GOT3 (cell line): ENCODE measurements at places on chromosomes 12 and 14.

DNA sequence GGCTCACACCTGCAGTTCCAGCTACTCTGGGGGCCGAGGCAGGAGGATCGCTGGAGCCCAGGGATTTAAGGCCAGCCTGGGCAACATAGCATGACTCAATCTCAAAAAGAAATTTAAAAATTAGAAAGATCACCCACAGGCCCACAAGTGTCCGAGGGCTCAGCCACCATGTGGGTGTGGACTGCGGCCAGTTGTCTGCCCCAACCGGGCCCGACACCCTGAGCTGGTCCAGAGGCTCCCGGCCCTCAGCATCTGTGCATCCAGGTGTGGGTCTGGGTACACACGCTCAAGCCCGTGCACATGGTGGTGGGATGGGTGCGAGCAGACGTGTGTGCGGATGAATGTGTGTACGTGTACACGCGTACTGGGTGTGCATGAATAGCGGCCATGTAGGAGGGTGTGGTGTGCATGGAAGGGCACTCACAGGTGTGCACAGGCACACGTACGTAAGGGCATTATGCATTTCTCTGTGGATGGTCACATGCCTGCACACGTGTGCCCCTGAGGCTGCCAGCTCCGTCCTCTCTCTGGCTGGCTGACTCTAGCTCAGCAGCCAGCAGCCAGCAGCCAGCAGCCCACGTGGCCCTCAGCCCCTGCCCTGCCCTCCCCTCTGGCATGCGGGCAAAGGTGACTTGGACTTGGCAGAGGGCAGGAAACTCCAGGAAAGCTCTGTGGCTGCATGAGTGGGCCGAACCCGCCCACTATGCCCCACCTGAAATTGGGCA lies 23.3 kb upstream of the NUDT14 start:
- no peak for DNase-seq

- DNase-seq = no peak
These were observed 36.8 kb downstream of the RAB35 start for GRCh38 chr12:120079411-120080400.

- no peak for DNase-seq
These were observed 43.7 kb downstream of the GRIN2B start for GRCh38 chr12:13937735-13938134.

DNA sequence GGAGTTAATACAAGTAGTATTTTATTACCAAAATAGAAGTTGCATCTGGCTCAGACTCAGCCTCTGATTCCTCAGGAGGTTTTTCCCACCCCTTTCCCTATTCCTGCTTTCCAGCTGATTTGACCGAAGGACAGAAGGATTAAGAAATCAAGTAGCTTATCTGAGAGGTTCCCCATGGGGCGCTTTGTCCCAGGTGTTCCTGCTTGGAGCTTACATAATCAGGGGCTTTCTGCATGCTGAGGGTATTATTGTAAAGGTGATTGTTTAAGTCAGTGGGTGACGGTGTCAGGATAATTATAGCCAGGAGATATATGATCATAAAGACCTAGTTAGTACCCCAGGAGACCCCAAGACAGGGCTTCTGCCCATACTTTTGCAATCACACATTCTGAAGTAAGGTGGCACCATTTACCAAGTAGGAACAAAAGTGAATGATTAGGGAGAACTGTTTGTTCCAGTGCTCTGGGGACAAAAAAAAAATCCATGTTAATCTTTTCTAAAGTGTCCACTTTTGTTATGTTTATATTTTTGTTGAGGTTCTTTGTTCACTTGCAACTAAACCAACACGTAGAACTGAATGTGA lies 921.3 kb downstream of the NRXN3 start:
- DNase-seq = no peak

- no peak for DNase-seq
These were observed 75.1 kb downstream of the MED13L start for GRCh38 chr12:116202433-116202832.

DNA sequence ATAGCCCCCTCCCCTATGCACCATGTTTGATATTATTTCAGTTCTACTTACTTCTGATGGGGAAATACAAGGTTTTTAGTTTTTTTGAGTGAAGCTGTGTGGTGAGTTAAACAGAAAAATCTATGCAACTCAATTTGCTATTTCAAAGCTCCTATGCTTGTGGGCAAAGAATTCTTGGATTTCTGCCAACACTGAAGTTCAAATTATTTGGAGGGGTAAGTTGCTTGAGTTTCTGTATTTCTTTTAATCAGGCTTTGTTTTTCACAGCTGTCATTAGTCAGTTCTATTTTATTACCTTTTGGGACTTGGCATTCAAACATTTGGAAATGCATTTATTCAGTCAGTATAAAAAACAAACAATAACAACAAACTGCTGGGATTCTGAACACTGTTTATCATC lies 407.5 kb upstream of the MGAT4C start:
- DNase-seq = no peak

GRCh38 chr12:56931474-56931978 lies 2.7 kb downstream of the SDR9C7 start:
- DNase-seq = no peak

- DNase-seq = no peak
These were observed 380.6 kb downstream of the CCDC91 start for GRCh38 chr12:28570811-28571210.

- no peak for DNase-seq
These were observed 357.3 kb upstream of the MIS18BP1 start for GRCh38 chr14:45610318-45610717.

DNA sequence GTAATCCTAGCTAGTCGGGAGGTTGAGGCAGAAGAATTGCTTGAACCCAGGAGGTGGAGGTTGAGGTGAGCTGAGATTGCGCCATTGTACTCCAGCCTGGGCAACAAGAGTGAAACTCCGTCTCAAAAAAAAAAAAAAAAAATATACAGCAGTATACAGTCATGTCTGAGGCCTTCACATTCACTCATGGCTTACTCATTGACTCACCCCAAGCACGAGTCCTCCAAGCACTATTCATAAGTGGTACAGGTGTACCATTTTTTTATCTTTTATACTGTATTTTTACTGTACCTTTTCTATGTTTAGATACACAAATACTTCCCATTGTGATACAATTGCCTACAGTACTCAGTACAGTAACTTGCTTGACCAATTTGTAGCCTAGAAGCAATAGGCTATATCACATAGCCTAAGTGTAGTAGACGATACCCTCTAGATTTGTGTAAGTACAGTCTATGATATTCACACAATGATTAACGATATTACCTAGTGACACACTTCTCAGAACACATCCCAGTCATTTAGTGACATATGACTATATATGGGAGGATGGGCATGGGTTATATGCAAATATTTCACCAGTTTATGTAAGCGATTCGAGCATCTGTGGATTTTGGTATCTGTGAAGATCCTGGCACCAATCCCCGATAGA lies 12.2 kb downstream of the LLPH start:
- DNase-seq = no peak

- no peak for DNase-seq
These were observed 82.6 kb downstream of the ERC1 start for GRCh38 chr12:1073652-1074051.

DNA sequence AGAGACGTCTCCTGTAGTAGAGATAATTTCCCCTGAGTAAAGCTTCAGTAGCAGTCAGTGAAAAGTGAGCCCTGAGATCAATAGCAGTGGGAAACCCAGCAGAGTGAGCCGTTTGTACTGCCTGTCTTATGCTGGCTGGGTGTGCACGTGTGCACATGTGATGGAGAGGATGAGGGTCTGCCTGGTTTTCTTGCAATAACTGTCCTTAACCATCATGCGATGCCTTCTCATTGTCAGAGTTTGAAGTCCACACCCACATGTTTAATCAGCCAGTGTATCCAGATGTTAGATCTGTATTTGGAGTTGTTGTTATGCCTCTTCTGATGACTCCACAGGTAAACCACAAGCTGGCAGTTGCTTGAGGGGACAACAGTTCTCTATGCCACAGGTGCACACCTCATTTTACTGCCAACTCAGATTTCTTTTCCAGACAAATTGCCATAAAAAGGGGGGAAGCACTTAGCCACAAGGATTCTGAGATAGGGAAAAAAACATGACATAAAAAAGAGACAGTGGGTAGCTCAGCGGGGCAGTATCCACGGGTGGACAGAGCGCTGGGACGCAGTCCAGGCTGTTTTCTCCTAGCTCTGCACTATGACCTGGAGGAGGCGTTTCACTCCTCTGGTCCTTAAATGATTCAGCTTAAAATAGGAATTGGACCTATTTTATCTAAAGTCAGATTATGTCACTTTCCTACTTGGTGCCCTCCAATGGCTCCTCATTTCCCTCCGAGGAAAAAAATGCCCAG lies 192.3 kb downstream of the ANO6 start:
- no peak for DNase-seq

GRCh38 chr14:67503331-67503730 lies 14.8 kb upstream of the TMEM229B start:
- no peak for DNase-seq

DNA sequence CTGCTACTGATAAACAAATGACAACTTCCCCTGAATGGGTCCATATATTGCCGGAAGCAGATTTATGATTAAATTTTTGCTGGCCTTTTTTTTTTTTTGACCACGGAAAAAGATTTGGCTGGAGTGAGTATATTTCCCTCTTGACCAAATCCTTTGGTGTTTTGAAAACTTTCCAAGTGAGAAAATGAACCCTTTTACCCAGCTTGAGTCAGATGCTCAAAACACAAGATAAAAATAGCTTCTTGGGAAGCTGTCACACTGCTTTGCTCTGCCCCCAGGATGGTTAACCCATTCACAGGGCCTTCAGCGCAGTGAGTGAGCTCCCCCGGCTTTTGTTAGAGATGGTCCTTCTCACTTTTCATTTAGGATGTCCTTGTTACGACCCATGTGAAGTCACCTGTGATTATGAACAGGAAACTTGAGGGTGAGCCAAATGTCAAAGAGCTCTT lies 224.3 kb downstream of the PELI2 start:
- DNase-seq = no peak

DNA sequence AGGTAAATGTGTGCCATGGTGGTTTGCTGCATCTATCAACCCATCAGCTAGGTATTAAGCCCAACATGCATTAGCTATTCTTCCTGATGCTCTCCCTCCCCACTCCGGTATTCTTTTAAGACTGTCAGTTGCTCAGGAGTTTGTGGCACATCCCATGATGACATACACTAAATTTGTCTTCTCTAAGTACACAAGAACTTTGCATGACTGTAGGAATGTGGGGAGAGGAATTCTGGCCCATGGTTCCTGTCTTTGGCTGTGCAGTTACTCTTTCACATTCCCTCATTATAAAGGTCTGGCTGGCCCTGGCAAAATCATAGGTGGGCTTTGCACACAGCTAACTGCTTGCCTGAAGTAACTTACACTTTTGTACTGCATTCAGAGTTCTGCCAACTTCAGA lies 30.3 kb downstream of the HMGA2 start:
- DNase-seq = no peak

GRCh38 chr14:50085570-50086320 lies 30.6 kb downstream of the VCPKMT start:
- DNase-seq = no peak

DNA sequence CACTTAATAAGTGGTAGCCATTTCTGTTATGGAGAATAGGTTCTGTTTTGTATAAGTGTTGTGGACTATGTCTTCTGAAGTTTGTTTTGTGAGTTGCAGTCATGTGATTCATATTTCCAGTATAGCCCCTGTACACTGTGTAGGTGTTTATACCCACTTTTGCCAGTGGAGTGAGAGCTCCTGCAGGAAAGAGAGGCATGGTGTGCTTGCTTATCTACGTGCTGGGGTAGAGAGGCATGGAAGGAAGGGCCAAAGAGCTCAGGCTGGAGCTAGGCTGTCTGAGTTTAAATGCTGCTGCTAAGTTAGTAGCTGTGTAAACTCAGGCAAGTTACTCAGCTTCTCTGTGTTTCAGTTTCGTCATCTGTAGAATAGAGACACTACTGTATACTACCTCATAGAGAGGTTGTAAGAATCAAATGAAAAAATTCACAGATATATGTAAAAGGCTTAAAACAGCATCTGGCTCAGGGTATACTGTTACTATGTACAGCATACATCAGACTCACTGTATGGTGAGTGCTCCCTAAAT lies 88.2 kb upstream of the SLC38A2 start:
- DNase-seq = no peak

- no peak for DNase-seq
These were observed 46.5 kb upstream of the GZMB start for GRCh38 chr14:24680516-24680915.

DNA sequence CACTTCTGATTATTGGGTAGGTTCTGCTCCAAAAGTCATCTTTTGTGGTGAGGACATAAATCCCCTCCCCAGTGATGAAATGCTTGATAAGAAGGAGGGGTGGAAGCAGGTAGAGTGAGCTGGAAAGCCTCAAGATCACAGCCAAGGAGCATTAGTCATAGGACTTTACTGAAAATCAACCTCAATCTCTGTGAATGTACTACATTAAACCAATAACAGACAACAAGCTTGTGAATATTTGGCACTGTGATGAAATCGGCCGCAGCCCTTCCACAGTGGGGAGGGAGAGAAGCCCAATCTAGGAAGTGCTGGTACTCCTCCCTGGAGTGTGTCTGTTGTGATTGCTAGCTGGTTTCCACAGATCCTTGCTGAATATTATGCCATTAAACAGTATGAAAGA lies 41.2 kb upstream of the PTCSC3 start:
- no peak for DNase-seq

GRCh38 chr12:58419905-58420304 lies 478.5 kb downstream of the ATP23 start:
- DNase-seq = no peak

GRCh38 chr12:130576371-130576816 lies 139.7 kb downstream of the RIMBP2 start:
- no peak for DNase-seq

DNA sequence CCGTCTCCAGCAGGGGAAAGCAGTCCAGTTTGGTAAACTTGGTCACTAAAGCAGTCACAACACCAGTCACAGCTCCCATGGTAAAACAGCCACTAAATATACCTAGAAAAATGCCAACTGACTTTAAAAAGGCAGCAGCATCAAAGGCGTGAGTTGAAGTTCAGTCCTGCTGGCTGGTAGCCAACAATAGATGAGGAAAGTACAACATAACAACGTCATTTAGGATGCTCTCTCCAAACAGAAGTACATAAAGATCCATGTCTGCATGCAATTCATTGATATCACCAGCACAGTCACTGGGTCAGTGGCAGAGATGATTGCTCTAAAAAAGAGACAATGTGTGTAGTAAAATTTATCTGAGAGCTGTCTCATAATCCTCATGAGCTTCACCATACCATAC lies 59.3 kb upstream of the TMPO start:
- DNase-seq = no peak

DNA sequence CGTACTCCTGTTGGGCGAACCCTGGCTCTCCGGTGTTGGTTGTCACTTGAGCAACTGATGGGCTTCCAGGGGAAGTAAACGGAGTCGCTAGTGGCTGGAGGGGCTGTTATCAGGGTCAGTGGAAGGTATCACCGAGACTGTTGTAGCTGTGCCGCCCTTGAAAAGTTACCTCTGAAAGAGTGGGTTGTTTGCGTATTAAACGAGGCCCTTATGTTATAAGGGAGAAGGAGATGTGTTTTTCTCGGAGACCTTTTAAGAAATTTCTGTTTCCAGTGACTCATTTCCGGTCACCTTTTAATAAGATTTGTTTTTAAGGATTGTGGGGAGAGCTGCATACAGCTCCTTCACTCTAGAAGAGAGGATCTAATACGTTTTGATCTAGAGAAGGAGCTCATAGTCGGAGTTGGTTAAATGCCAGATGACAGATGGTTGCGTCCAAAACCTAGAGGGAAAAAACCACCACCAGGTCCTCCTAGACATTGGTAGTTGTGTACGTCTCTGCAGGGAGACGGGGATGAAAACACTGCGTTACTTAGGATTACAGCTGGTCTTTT lies 750 bp upstream of the DBX2 start:
- DNase-seq = no peak

GRCh38 chr12:124920353-124920935 lies 6.0 kb upstream of the UBC start:
- no peak for DNase-seq

- DNase-seq = no peak
These were observed 11.3 kb downstream of the ALDH1L2 start for GRCh38 chr12:105072888-105073488.
